ENCODE measurements at places on chromosomes 6 and 20. TPM values are rescaled to one million over a fixed set of nuclear protein-coding genes. Genes with fewer than 3 reads are reported as not detected.

GRCh38 chr6:14791526-14791925 lies 454.3 kb upstream of the JARID2 start:
- no peak for DNase-seq

DNA sequence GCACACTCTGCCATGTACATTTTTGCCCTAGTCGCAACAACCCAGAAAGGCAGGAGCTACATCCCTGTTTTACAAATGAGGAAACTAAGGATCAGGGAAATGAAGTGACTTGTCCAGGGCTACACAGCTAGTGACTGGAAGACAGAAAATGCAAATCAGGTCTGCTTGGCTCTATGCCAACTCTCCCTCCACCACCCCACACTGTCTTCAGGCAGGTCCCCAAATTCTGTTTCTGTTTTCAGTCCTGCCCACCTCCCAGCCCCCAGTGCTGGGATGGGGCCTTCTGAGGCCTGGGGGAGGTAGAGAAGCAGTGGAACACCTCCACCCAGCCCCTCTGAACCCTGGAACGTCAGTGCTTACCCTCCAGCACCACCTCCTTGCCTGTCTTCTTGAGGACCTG lies 5.1 kb downstream of the SNTA1 start:
- DNase-seq: no peak

- DNase-seq: no peak
Observed at GRCh38 chr6:85680388-85680787, 37.7 kb upstream of the SYNCRIP start.

ADGRB3 gene
- 0.22 TPM for total RNA-seq

DNA sequence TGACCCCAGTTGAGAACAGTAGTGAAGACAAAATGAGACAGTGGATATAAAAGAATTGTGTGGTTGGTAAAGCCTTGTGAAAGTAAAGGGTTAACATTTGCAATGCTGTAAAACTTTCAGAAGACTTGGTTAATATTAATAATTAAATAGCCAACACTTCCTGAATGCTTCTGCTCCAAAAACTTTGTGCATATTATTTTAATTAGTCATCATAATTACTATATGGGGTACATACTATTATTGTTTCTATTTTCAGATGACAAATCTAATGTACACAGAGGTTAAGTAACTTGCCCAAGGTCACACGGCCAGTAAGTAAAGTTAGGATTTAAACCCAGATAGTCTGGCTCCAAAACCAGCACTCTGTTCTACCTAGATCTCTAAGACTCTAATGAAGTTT lies 291.3 kb downstream of the OGFRL1 start:
- no peak for DNase-seq

GRCh38 chr6:26045065-26045927 lies 41.9 kb upstream of the HFE start:
- DNase-seq: no peak

FAM162B gene
- 2.3 TPM for total RNA-seq

C6orf52 gene
- 2.3 TPM for total RNA-seq

DNA sequence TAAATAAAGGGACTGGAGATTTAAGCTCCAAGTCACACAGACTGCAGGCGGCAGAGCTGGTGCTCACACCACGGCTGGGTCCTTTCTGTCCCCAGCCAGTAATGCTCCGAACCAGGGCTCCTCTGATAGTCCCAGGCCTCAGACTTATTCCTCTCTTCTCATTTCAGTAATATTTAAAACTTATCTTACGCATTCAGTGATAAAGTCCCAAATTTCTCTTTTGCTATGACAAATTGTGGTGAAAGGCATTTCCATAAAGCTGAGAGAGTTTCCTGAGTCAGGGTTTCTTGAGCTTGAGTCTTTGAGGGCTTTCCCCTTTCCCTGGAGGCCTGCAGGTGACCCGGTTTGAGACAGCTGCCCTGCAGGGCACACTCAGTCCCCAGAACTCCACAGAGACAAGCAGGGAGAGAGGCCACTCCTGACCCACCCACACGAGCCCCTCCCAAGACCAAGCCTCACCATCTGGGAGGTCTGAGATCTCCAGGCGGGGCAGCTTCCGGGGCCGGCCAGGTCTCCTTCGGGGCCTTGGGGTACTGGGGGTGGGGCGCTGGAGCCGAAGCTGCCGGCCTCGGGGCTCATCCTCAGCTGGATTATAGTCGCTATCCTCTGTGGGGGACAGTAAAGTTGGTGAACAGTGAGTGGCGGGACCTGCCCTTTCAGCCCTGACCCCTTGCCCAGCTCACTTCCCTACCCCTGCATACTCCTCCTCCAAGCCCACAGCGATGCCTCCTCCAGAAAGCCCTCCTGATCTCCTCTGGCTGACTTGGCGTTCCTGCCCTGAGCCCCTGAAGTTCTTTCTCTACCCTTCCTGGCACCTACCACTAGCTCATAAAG lies 6.6 kb downstream of the ZNF335 start:
- DNase-seq: peak; percentile 14

LRRN4 gene
- 0.22 TPM for total RNA-seq

BMP7 gene
- total RNA-seq: 17.7 TPM

- no peak for DNase-seq
Observed at GRCh38 chr6:1885576-1886011, 275.9 kb downstream of the FOXC1 start.

WFDC2 gene
- 59.6 TPM for total RNA-seq

DNA sequence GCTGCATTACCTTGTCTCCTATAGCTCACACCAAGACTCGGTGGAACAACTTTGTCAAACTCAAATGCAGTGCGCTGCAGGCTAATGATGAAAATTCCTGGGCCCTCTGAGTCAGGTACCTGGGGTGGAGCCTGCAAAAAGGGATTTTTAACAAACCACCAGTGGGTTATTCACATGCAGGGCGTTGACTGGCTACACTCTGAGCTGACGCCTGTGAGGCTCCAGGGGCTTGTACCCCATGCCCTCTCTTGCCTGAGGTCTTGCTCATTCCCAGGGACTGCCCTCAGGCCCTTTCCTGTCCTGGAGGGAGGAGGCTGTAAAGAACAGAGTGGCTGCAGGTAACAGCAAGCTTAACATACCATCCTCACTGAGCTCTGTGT lies 9.2 kb downstream of the GTSF1L start:
- no peak for DNase-seq

POPDC3 gene
- 6.0 TPM for total RNA-seq

HUS1B gene
- total RNA-seq: 0.96 TPM

DNA sequence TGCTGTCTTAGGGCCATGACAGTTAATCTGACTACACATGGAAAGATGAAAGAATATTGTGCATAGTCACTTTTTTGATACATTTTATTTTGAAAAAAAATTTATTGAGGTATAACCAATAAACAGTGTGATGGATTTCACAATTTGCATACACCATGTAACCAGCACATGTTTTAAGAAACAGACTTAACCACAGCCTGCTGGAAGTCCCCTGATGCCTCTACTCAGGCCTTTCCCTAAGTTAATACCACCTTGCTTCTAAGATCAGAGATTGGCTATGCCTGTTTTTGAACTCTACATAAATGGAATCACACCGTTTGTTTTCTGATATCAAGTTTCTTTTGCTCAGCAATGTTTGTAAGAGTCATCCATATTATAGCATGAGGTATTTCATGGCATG lies 136.3 kb downstream of the CFAP61 start:
- no peak for DNase-seq

ENPP3 gene
- 0.15 TPM for total RNA-seq

- DNase-seq: peak; percentile 72
Observed at GRCh38 chr6:154732538-154733182, 556 bp upstream of the SCAF8 start.

GRCh38 chr6:13267142-13267651 lies 61.1 kb downstream of the TBC1D7 start:
- no peak for DNase-seq

GRCh38 chr6:142562865-142563264 lies 261.1 kb downstream of the ADGRG6 start:
- no peak for DNase-seq

RAD21L1 gene
- not detected for total RNA-seq

DNA sequence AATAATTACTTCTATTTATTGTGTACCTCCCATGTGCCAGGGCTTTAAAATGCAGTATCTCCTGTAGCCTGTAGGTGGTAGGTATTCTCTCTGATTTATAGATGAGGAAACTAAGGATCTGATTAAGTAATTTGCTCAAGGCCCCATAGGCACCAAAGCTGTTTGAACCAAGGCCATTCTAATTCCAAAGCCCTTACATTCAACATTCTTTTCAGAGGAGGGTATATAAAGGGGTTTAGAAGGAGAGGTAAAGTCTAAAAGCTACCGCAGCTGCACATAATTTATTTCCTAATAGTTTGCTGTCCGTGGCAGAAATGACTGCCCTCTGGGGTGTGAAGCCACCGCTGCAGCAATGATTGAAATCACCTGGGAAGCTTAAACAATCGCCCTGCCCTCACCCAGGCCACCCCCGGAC lies 95.0 kb upstream of the FAM8A1 start:
- no peak for DNase-seq

- DNase-seq: no peak
Observed at GRCh38 chr20:18728870-18729224, 84.7 kb upstream of the SCP2D1 start.

PARD6B gene
- 27.4 TPM for total RNA-seq

- DNase-seq: no peak
Observed at GRCh38 chr6:134585517-134585873, 267.6 kb upstream of the SGK1 start.

HLA-DOB gene
- total RNA-seq: 0.20 TPM

DNA sequence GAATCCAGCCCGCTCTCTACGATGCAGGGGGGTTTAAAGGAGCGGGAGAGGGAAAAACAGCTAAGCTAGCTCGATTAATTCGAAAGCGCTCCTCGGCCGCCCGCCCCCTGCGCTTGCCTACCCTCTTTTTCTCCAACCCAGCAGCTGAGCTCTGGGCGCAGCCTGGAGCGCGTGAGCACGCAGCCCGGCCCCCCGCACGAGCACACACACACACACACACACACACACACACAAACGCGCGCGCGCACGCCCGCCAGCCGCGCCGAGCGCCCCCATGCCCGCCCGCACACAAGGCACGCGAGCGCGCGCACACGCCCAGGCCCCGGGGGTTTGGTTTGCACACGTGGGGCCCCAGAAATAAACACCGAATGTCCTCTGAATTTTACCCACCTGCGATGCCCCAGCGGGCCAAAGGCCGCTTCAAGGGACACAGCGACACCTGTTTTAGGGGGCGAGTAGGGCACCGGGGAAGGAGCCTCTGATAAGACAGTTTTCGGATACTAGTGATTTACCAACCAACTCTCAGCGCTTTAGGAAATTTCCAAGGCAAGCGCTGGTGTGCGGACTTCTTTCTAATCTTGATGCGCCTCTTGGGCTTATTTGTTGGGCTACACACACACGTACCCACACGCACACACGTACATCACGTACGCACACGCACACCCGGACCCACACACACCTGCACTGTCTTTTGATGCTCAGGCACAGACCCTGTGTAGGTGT lies 802 bp upstream of the NRN1 start:
- peak; percentile 76 for DNase-seq

DNA sequence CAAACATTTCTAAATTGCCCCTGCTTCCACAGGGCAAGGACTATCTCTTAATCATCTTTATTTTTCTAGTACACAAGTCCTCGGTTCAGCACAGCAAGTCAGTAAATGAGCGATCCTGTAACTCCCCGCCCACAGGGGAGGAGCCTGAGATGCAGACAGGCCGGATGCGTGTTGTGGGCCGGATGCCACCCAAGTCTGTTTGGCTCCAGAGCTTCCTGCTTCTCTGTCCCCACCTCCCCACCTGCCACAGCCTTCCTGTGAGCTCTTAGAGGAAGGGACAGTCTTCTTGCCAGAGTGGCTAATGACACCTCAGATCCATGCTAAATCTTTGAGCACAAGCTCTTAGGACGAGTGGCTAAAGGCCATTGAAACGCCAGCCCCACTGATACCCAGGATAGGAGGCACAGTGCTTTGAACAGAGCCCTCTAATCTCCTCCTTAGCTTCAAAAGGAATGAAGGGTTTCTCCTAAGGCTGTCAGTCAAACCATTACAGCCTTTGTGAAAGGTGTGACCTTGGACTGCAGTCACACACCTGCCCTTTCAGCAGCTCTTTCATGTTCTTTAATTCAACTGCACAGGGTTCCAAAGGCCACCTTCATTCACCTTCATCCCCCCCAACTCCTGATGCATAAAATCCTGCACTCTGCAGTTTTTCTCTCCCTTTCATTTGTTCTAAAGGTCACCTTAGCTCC lies 264.3 kb downstream of the TFAP2C start:
- peak; percentile 81 for DNase-seq

CUTA gene
- total RNA-seq: 264 TPM

- DNase-seq: no peak
Observed at GRCh38 chr20:46851746-46852145, 42.9 kb upstream of the EYA2 start.

DNA sequence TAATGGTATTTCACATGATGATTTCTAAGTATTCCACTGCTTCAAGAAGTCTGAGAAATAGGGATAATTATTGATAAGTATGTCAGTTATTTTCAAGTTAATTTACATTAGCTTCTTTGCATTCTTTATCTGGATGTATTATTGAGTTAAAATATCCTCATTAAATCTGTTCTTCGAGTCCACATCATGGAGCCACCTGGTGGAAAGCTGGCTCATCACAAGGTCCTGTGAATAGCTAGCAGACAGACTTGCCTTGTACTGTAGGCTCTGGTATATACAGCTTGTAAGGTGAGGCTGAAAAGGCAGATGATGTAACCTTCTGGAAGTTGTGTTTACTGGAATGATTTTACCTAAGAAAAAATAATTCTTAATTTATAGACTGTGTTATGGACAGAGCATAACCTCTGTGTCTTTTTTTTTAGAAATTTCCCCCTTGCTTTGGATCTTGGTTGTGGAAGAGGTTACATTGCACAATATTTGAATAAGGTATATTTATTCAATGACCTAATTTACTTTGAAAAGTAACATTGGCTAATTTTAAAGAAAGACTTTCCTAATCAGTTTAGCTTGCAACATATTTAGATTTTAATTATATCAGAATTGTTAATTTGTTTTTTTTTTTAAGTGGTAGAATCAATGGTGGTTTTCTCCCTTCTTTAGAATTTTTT lies 3.5 kb downstream of the NDUFAF5 start:
- peak; percentile 46 for DNase-seq

GRCh38 chr20:47631078-47631477 lies 129.4 kb downstream of the NCOA3 start:
- no peak for DNase-seq

DNA sequence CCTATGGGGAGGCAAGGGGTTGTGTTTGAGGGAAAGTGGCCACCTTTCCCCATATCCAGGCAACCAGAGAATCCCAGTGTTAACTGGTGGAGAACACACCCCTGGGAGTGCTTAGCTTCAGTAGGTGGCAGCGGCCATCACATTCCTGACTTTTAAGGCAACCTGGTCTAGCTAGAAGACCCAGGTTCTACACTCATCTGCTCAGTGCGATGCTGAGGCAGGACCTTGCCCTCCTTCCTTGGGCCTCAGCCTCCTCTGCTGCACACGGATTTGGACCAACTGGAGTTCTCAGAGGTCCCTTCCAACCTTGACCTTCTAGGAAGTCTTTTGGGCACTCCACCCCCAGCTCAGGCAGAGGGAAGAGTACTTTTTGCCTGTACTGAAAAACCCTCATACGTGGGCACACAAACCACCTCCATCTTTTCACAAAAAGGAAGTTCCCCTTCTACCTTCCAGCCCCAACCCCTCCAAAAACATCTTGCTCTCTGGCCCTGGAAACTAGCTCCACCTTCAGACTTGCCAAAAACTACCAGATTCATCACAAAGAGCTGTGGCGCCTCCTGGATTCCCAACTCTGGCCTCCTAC lies 2.9 kb downstream of the CCND3 start:
- no peak for DNase-seq

SLC35D3 gene
- total RNA-seq: 0.57 TPM
